ENCODE measurements at places on chromosomes 7 and 10. TPM values are rescaled to one million over a fixed set of nuclear protein-coding genes. Genes with fewer than 3 reads are reported as not detected.

The OIT3 gene
- 0.13 TPM for total RNA-seq

The TRAPPC14 gene
- total RNA-seq, result 7.6 TPM

The IKZF1 gene
- total RNA-seq, result not detected

The SLC13A1 gene
- not detected for total RNA-seq

The EMX2 gene
- not detected for total RNA-seq

The CALCR gene
- total RNA-seq, result not detected

The METTL27 gene
- 2.5 TPM for total RNA-seq

The NUTM2D gene
- 1.6 TPM for total RNA-seq

The FOXK1 gene
- total RNA-seq, result 20.0 TPM

The MKX gene
- total RNA-seq, result not detected

The RAB18 gene
- total RNA-seq, result 67.2 TPM

The ITGB1 gene
- total RNA-seq, result 3,234 TPM

The FKBP6 gene
- total RNA-seq, result not detected

The CDK14 gene
- total RNA-seq, result 35.1 TPM

The IL2RA gene
- total RNA-seq, result not detected

The SMKR1 gene
- total RNA-seq, result not detected

The BAIAP2L1 gene
- total RNA-seq, result 0.92 TPM

The ATG9B gene
- not detected for total RNA-seq

The TMEM236 gene
- 0.06 TPM for total RNA-seq

The ADIRF gene
- 936 TPM for total RNA-seq

The XRCC2 gene
- 1.6 TPM for total RNA-seq

The GIMAP5 gene
- 0.12 TPM for total RNA-seq

The FOXP2 gene
- 2.2 TPM for total RNA-seq

The VIPR2 gene
- total RNA-seq, result 0.06 TPM

The RAB11FIP2 gene
- 13.9 TPM for total RNA-seq

The NUP205 gene
- 39.2 TPM for total RNA-seq

The CYP51A1 gene
- total RNA-seq, result 149 TPM

The SFMBT2 gene
- total RNA-seq, result 1.2 TPM

The DKK1 gene
- 103 TPM for total RNA-seq

The CDHR3 gene
- total RNA-seq, result 2.6 TPM

The ARHGEF35 gene
- total RNA-seq, result 3.0 TPM

The PGAM2 gene
- 1.2 TPM for total RNA-seq

The PILRA gene
- not detected for total RNA-seq

The EEF1AKMT2 gene
- total RNA-seq, result 29.3 TPM

The OR9A2 gene
- not detected for total RNA-seq

The SEPTIN14 gene
- not detected for total RNA-seq

The PRKG1 gene
- total RNA-seq, result 48.3 TPM

The ZPBP gene
- total RNA-seq, result not detected

The ADCYAP1R1 gene
- under 0.01 TPM for total RNA-seq

The GCC1 gene
- 19.3 TPM for total RNA-seq

The STEAP1 gene
- total RNA-seq, result 73.1 TPM

The ELAPOR2 gene
- total RNA-seq, result 3.3 TPM

The BLNK gene
- total RNA-seq, result not detected

The PNLIPRP1 gene
- total RNA-seq, result not detected

The LDB3 gene
- 0.12 TPM for total RNA-seq

The NUTM2A gene
- 0.19 TPM for total RNA-seq
